ENCODE measurements at places on chromosomes 1 and 21.

DNA sequence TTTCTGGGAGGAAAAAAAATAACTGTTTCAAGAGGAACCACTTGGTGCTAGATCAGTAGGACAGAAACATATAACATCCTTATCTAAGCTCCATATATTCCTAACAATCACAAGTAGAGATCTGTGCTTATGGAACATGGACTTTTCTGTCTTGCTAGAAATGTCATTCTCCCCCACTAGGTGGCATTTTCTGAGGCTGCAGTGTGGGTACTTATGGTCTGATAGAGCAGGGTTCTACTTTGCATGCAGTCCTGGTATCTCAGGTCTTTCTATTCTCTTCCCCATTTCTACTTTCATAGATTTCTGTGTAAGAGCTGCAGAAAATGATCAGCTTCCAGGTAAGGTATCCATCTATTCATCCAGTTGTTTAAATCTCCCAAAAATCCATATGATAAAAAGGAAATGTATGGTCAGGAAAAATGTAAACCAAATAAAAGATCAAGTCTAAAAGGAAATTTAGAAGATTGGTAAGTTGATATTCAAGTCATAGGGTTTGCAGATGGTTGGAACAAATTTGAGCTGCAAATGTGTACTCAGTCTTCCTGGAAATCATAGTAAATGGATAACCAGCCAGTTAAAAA lies 1.5 kb downstream of the ZNF684 start:
- peak; percentile 11 for DNase-seq

GRCh38 chr1:162885265-162885664 lies 24.3 kb upstream of the CCDC190 start:
- no peak for DNase-seq

DNA sequence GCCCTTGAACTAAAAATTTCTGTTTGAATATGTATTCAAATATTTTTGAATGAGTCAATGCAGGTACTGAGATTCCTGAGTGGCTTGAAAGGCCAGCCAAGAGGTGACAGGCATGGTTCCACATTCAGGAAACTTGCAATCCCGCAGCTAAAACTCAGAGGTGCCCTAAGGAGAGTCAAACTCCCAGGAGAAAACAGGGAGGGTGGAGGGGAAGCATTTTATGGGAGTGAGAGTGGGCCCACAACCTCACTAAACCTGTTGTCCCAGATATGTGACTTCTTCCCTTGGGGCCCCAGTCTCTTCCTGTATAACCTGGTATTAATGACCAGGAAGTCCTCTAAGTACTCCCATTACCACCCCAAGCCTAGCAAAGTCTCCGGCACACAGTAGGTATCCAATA lies 189.6 kb downstream of the PLPP3 start:
- no peak for DNase-seq

DNA sequence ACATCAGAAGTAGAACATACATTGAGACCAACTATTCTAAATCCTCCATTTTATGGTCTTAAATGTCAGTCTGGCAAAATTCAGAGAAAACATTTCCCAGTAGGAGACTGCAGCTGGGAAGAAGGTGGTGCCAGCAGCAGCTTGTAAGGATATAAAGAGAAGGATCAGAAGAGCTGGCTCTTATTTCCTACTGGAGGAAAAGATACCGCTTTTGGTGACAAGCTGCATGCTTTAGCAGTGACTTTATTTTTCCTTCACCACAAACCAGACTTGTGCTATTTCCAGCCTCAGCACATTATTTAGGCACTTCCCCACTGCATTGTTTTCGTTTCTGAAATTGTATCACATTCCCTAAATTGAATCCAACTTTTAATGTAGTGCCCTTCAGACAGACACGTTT lies 28.4 kb downstream of the RNF11 start:
- DNase-seq, result no peak

- DNase-seq, result no peak
Observed at GRCh38 chr21:33398361-33398760, 4.9 kb upstream of the IFNGR2 start.

- DNase-seq, result no peak
Observed at GRCh38 chr1:31931593-31932225, 6.5 kb downstream of the PTP4A2 start.

GRCh38 chr1:228315945-228316588 lies 90.6 kb downstream of the TRIM11 start:
- no peak for DNase-seq

GRCh38 chr1:155136748-155137147 lies 1.1 kb downstream of the SLC50A1 start:
- DNase-seq, result no peak

- no peak for DNase-seq
Observed at GRCh38 chr1:48216941-48217340, 5.6 kb upstream of the SLC5A9 start.

GRCh38 chr21:14120091-14120734 lies 90.5 kb downstream of the LIPI start:
- no peak for DNase-seq

- DNase-seq, result no peak
Observed at GRCh38 chr1:70033266-70033873, 172.0 kb downstream of the LRRC40 start.

DNA sequence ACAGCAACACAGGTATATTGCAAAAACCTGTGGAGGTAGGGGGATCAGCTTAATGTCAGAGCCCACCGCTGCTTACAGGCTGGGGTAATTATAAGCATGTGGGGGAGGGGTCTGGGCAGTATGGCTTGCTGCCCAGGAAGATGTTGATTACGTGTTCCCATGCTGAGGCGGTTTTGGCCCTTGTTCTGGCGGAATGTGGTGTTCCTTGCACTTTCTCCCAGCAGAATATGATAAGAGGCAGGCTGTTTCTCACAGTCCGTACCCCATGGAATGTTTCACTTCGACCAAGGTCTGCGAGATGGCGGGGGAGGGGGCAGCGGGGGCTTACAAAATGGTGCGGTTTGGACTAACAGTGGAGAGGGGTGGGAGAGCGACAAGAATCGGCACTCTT lies 9.8 kb upstream of the HPCAL4 start:
- DNase-seq, result no peak

- no peak for DNase-seq
Observed at GRCh38 chr1:54173681-54174080, 20.9 kb upstream of the CDCP2 start.

- no peak for DNase-seq
Observed at GRCh38 chr1:210143465-210144062, 89.0 kb upstream of the SERTAD4 start.

GRCh38 chr1:32241001-32241763 lies 5.8 kb upstream of the FAM167B start:
- DNase-seq, result peak; percentile 13

DNA sequence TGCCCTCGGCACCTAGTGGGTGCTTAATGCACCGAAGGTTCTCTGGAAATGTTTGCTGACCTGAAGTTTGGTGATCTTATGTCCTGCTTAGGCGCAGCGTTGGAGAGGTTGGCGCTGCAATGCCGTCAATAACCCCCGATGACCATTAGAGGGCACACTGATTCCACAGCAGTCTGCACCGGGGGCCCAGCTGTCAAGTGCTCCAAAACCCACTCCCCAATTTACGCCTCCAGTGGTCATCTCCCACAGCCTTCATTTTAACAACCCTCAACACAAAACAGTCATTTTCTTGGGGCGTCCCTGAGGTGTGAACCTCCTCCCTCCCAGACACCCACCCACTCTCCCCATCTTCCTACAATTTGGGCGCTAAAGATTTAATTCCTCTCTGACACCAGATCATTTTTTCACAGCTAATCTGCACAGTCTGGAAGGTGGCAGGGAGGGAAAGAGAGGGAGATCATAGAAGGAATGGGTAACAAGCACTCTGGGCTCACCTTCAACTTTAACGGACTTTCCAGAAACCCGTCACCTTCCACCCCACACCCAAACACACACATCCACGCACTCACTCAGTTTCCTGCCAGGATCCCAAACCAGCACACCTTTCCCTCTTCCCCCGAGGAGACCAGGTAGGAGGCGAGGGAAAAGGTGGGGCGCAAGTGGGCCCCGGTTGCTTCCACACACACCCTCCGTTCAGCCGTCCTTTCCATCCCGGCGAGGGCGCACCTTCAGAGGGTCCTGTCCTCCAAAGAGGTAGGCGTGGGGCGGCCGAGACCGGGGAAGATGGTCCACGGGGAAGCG lies 570 bp upstream of the NPR1 start:
- no peak for DNase-seq

- DNase-seq, result no peak
Observed at GRCh38 chr1:117076648-117077047, 16.5 kb downstream of the TTF2 start.
